ENCODE measurements at places on chromosomes 11 and 22.
A peak's percentile ranks its signal among the peaks of the same experiment; 100 is the strongest.

- DNase-seq, result peak; percentile 64
These were observed 34.4 kb upstream of the SUSD2 start for GRCh38 chr22:24146791-24147353.

GRCh38 chr11:63738720-63739360 lies 29.7 kb downstream of the ZFTA start:
- DNase-seq, result peak; percentile 28

- DNase-seq, result no peak
These were observed 49.5 kb downstream of the IGF2 start for GRCh38 chr11:2089536-2090165.

DNA sequence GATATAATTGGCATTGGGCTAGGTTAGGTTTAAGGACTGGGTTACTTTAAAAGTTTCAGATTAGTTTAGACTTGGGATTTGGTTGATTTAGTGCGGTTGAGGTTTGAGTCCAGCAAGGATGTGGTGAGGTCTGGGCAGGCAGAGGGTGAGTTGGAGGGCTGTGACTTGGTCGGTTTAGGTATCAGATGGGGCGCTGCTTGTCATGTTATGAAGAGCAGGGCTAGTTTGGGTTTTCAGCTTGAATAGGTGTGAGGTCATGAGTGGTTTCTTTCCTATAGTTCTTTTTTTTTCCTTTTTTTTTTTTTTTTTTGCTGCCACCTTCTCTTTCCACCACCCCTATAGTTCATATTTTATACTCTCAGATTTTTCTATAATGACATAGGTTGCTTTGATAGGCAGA lies 4.8 kb downstream of the CLCF1 start:
- DNase-seq, result no peak

DNA sequence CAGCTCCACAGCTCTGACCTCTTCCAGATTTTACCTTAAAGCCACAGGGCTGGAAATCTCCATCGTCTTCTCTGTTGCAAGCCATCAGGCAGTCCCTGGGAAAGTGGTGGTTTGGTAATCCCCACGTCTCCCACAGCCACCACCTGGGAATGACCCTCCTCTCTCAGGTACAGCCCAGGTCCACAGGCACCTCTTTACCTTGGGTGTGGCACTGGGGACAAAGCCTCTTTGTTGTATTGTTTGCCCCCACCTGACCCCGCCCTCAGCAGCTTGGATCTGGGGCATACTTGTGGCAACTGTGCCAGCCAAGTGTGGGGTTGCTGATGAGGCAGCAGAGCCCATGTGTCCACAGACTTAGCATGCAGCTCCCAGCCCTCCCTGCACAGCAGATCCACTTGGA lies 77.6 kb downstream of the LRRC32 start:
- no peak for DNase-seq

DNA sequence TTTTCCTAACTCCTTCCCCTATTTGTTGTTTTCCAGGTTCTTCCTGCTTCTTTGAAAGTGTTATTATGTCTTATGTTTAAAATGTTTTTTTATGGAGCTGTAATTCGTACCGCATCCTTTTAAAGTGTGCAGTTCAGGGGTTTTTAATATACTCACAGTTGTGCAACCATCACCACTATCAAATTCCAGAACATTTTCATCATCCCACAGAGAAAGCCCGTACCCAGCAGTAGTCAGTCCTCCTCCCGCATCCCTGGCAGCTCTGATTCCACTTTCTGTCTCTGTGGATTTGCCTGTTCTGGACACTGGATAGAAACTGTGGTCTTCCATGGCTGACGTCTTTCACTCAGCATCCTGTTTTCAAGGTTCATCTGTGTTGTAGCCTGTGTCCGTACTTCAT lies 73.7 kb downstream of the JAM3 start:
- DNase-seq, result no peak

DNA sequence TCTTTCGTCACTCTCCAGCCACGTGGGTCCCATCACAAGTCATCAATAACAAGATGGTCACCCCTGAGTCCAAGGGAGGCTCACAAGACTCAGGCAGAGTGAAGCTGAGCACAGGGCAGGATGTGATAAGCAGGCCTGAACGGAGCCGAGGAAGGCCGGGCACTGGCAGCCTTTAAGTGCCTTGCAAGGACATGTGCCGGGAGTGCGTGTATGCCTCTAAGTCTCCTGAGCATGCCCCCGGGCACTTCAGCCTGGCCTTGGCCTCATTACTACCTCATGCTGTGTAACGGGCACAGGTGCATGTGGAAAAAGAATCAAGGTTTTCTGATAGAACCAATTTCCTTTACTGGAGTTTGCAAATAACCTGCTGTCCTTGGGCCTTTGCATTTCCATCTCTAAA lies 55.8 kb downstream of the UBASH3B start:
- no peak for DNase-seq

GRCh38 chr11:20155683-20156279 lies 4.5 kb downstream of the DBX1 start:
- DNase-seq, result no peak

- no peak for DNase-seq
These were observed 30.6 kb upstream of the TMPRSS4 start for GRCh38 chr11:118046051-118046963.

DNA sequence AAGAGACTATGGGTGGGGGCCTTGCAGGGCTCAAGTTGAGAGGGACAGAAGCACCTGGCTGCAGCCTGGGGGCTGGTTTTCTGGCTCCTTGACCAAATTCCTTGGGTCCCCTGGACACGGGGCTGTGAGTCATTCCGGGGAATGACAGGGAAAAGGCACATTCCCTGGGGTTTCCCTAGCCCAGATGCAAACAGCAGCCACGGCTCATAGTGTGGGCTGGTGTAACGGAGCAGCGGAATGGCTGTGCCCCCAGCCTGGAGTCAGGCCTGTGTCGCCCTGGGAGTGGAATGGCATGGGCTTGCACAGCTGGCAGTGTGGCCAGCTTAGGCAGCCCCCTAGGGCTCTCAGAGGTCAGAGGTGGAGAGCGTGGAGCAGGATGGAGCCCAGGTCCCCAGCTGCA lies 77.6 kb upstream of the KCNQ1OT1 start:
- DNase-seq, result no peak

DNA sequence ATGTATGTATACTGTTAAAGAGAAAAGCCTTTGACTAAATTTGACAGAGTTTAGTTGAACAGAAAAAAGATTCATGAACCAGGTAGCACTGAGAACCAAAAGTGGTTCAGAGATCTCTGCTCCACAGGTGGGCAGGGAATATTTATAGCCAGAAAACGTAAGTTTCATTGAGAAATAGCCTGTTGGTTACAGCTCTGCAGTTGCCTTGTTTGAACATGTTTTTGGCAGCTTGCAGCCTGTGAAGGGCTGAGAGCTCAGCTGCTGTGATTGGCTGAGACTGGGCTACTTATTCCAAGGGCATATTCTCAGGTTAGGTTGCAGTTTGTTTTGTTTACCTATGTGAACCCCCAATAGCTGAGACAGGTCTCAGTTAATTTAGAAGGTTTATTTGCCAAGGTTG lies 13.5 kb upstream of the ZNF74 start:
- no peak for DNase-seq

DNA sequence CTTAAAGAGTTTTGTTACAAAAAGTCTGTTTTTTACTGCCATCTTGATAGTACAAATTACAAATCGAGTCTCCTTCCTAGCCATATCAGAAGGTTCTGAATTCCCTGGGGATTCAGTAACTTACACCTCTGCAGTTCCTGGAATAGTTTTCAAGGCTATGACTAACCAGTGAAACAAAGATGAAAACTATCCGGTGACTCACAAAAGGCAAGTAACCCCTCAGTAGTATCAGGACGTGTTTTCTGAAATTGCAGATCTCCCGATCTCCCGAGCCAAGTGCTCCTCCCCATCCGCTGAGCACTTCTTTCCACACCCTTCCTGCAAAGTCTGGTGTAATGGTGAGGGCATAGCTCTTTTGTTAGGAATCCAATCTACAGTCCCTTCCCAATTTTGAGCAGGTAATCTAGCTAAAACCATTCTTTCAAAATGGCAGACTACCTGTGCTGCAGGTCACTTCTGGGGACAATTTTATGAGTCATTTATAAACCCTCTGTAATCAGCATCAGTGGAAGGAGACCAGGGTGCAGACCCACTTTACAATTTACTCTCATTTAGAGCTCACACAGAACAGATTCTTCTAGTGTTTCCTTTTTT lies 7.7 kb downstream of the E2F8 start:
- DNase-seq, result peak; percentile 48

- DNase-seq, result no peak
These were observed 303.4 kb upstream of the SYN3 start for GRCh38 chr22:33361581-33361980.

- no peak for DNase-seq
These were observed 1.4 kb downstream of the OSM start for GRCh38 chr22:30265131-30265720.

- DNase-seq, result no peak
These were observed 48.7 kb downstream of the IGLL1 start for GRCh38 chr22:23531283-23531956.

DNA sequence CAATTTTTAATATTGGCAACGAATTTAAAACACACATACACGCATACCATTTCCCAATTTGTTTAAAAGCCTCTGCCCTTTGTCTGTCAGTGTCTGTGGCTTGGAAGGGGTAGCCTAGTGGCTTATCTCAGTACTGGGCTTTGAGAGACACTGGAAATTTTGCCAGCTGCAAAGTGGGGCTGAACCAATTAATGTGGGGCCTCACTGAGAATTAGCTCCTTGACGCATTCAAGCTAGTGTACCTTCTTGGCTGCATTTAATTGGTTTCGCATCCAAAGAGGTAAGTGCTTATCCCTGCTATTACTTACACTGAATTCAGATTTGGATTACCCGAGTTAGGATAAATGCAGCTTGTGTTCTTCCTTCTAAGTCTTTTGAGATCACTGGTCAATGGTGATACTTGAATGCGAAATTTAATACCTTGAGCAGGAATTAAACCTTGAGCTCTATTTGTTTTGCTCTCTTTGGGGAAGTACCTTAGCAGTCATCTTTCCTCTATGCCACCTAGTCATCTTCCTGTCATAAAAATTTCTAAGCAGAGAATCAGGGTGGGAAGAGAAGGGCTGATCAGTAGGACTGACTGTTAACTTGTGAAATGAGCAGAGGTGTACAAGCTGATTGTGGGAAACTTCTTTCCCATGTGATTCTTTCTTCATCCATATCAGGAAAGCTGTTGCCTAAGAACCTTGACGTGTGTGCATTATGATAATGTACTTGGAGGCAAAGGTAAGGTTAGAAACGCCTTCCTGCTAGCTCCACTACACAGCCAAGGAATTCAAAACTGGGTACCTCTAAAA lies 187.7 kb upstream of the E2F8 start:
- DNase-seq, result no peak

- no peak for DNase-seq
These were observed 36.4 kb upstream of the E2F8 start for GRCh38 chr11:19276859-19277808.

GRCh38 chr11:128696941-128697340 lies 3.1 kb downstream of the FLI1 start:
- DNase-seq, result no peak

GRCh38 chr11:90204832-90205646 lies 17.8 kb downstream of the CHORDC1 start:
- DNase-seq, result peak; percentile 17

GRCh38 chr22:30261134-30261533 lies 5.5 kb downstream of the OSM start:
- DNase-seq, result no peak

- DNase-seq, result no peak
These were observed at the start of gene NXPE1 for GRCh38 chr11:114559425-114560310. Gene NXPE1, minus strand, starts transcription at chr11:114559881. Its CDS starts 8,680 bp downstream, at chr11:114551201.

DNA sequence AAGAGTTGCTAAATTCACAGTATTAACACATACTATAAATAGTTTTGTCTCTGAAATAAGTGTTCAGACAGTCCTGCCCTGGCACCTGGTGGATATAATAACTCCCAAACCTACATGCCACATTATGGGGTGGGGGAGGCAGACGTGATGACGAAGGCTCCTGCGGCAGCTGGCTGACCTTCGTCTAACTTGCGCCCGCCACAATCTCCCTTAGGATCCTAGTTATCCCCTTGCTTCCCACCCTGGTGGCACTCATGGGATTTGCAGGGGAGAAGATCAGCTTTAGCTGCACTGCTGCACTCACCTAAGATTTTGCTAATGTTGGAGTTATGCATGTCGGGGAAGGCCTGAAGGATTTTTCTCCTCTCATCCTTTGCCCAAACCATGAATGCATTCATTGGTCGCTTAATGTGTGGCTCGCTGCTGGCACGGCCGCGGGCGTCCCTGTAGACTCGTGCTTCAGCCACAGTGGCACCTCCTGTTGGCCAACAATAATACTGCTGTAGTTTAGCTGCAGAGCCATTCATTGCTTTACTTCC lies 367.6 kb downstream of the SOX6 start:
- DNase-seq, result no peak

DNA sequence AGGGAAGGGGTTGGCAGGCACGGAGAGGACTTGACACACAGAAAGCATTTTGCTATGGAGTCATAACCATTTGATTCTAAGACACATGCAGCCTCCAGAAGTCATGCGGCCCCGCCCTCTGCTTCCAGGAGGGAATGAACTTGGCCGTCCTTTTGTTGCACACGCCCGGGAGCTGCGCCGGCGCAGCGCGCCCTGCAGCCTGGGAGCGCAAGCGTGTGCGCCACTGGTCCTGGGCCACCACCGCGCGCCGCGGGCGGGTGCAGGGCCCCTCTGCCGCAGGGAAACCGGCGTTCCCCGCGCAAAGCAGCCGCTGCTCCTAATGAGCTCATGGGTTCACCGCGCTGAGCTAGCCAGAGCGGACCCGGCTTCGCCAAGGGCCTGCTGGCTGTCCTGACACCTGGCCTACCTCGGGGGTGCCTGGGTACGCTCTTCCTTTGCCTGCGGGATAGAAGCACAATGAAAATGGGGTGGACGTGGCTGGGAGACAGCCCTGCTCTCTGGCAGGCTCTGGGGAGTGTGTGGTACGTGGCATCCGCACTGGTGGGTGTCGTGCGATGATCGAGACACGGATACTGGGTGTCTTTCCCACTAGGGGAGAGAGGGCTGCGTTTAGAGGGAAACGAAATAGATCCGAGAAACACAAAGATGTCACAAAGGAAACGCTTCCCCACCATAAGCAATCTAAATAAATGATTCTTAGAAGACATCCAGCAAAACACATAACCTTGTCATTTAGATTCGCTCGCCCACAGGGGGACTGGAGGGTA lies 669 bp downstream of the MICAL3 start:
- DNase-seq, result peak; percentile 71

DNA sequence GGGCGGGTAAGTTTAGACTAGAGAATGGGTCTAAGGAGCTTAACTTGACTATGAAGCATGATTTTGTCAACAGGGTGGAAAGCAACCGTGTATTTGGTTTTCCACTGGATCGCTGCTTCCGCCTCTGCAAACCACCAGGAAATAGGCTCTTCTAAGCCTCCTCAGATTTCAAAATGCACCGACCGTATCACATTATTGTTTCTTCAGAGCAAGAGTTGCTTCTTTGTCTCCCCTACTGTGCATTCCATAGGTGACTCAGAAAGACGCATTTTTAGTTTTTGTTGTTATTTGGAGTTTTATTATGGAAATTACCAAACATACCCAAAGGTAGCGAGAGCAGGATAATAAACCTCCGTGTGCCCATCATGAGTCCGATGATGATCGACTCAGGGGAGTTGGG lies 64.3 kb upstream of the RASD2 start:
- DNase-seq, result no peak

All from GM04503 (cell line).